MG63 (cell line): ENCODE measurements at places on chromosomes 16 and 17. TPM values are rescaled to one million over a fixed set of nuclear protein-coding genes. Genes with fewer than 3 reads are reported as not detected.

Gene RNF43
- total RNA-seq: not detected in 2 replicates

DNA sequence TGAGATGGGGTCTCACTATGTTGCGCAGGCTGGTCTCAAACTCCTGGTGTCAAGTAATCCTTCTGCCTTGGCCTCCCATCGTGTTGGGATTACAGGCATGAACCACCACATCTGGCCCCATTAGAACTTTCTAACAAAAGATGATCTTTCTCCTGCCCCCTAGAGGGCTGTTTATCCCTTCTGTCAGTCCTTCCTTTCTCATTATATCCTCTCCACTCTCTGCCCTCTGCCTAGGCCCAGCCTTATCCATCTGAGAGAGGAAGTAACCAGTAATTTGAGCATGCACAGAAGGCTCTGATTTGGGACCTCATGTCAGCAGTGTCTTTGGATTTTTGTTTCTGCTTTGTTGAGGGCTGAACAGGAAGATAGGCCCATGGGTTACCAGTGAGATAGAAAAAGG lies 4.4 kb upstream of the DHX40 start:
- no peak for DNase-seq

- DNase-seq: no peak
These were observed 67.4 kb downstream of the MAP2K4 start for GRCh38 chr17:12088035-12088434.

GRCh38 chr17:142876-143784 lies 5.8 kb downstream of the SCGB1C2 start:
- no peak for DNase-seq
